MM.1S (cell line): ENCODE measurements at places on chromosomes 12 and 14.

- no peak for DNase-seq
These were observed at the start of gene LRRC9 for GRCh38 chr14:59919570-59920377. Gene LRRC9, plus strand, starts transcription at chr14:59920144.

- no peak for DNase-seq
These were observed 97.4 kb downstream of the C12orf75 start for GRCh38 chr12:105427883-105428282.

- DNase-seq = no peak
These were observed 119.2 kb upstream of the NCOR2 start for GRCh38 chr12:124686370-124687173.

DNA sequence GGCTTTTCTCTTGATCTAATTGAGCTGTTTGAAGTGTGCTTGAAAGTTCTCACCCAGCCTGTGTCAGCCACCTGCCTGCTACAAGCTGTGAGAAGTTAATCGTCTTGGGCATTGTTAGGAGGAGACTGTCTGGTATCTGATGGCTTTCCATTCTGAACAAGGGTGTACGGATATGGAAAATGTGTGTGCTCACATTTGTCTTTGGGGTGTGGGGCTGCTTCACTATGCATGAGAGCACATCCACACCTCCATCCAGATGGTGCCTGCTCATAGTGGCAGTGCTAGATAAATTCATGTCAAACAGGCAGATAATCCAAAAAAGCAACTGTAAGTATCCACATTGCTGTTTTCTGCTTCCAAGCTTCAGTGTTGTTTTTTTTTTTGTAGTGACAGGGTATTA, 462.2 kb downstream of the DIO2 start:
- no peak for DNase-seq

DNA sequence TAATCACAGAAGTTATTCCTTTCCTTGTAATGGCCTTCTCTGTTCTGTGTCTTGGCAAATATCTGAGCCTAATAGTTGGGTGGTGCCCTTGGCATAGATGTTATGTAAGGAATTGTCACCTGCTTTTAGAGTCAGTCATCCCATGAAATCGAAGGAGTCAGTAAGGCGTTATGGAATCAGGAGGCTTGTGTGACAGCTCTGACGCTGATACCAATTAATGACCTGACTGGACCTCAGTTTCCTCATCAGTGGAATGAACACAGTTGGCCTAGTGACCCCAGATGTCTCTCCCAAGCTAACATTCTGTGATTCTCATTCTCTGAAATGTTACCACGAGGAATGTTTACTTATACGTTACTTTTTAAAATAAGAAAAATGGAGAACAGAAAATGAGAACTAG, 32.1 kb downstream of the TXNRD1 start:
- DNase-seq = no peak

DNA sequence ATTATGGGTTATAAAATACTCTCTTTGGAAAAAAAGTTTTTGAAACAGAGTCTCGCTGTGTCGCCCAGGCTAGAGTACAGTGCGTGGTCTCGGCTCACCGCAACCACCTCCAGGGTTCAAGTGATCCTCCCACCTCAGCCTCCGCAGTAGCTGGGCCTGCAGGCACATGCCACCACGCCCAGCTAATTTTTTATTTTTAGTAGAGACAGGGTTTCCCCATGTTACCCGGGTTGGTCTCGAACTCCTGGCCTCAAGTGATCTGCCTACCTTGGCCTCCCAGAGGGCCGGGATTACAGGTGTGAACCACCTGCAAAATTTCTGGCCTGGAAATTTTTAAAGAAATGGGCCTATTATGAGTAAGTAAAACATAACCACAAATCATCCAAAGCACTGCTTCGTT, 3.8 kb downstream of the USP15 start:
- DNase-seq = no peak

- DNase-seq = no peak
These were observed 72.3 kb downstream of the FRMD6 start for GRCh38 chr14:51723990-51724389.

- no peak for DNase-seq
These were observed 22.3 kb downstream of the CRADD start for GRCh38 chr12:93699271-93700145.

- DNase-seq = no peak
These were observed 105.4 kb downstream of the DENND5B start for GRCh38 chr12:31485571-31485970.

GRCh38 chr14:35534873-35535482, 1.0 kb downstream of the INSM2 start:
- peak; percentile 48 for DNase-seq

DNA sequence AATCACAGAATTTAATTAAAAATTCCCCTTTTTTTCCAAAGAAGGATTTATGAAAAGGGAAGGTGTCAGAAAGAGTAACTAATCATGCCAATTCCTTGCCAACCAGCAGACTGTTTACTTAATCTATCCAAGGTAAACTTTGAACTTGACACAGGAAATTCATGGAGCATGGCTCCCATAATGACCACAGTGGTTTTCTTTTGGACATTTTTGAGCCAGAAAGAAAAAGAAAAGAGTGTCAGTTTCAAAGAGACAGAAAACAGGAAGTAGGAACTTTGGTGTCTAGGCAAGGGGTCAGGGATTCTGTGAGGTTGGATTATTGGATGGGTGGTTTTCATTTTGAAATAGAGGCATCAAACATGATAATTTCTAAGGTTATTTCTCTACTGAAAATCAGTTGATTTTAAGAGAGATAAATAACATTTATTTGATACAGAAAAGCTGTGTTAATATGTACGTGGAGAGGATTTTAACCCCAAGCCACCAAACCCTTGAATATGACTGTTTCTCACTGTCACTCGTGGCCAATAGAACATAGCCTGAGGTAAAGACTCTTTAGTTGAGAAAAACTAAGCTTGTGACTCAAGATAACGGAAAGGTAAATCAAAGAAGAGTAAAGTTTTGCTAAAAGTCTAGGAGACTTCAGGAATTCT, 196.1 kb downstream of the TTC6 start:
- DNase-seq = no peak

GRCh38 chr12:22335794-22336166, 1.3 kb upstream of the ST8SIA1 start:
- DNase-seq = peak; percentile 77

GRCh38 chr14:33454022-33454595, 496.8 kb downstream of the EGLN3 start:
- no peak for DNase-seq

DNA sequence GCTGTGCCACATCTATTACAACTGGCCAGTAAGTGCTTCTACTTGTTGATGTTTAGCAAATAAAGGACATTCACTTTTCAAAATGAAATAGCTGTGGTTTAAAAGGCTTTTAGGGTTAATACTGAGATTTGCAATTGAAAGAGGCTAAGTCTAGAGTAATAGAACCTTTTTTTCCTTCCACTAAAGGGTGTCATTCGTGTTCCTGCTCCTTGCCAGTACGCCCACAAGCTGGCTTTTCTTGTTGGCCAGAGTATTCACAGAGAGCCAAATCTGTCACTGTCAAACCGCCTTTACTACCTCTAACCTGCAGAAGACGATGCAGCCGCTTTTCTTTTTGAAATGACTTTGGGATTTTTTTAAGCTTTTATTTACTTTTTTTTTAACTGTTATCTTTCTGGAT, 33.6 kb downstream of the PIWIL1 start:
- DNase-seq = no peak

DNA sequence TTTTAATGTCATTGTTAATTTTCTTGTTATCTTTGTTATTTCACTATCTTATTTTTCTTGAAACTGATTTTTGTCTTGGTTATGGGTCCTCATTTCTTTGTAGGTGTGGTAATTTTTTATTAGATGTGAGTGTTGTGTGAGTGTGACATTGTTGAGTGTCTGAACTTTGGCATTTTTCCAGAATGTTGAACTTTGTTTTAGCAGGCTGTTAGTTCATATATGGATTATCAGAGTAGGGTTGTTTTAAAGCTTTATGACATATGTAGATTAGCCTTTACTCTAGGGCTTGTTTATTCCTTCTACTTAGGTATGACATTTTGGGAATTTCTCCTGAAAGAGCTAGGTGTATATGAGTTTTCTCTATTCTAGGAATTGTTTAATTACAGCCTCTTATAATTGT, 103.9 kb downstream of the ARID2 start:
- no peak for DNase-seq

DNA sequence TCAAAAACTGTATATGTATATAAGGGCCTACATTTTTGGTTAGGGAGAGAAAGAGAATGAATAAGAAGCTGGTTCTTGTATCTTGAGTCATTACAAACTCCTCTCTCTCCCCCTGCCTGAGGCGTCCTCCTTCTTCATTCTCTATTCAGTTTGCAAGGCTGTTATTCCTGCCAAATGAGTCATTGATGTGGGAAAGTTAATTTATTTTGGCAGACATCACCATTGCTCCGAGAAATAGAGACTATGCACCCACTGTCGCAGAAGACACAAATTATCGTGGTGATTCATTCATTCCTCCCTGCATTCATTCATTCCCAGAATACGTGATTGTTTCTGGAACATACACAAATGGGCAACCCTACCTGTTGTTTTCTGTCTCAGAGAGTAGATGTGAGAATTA, 112.5 kb upstream of the MED13L start:
- no peak for DNase-seq

GRCh38 chr14:65128096-65128495, 25.8 kb upstream of the MAX start:
- DNase-seq = no peak

DNA sequence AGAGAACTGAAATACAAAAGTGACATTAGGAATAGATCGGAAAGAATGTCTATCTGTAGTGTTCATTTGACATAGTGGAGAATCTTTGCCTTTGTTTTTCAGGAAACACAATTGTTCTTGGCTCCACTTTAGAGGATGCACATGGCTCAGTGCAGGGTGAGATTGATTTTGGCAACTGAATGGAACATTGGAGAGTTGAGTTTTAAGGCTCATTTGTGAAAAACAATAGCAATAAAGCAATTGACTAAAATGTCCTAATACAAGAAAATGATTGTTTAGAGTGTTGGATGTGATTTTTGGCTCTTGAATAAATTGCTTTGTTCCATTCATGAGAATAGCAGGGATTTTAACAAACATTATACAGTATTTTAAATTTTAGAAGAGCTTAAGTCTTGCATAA, 116.4 kb downstream of the SLC38A1 start:
- DNase-seq = no peak

DNA sequence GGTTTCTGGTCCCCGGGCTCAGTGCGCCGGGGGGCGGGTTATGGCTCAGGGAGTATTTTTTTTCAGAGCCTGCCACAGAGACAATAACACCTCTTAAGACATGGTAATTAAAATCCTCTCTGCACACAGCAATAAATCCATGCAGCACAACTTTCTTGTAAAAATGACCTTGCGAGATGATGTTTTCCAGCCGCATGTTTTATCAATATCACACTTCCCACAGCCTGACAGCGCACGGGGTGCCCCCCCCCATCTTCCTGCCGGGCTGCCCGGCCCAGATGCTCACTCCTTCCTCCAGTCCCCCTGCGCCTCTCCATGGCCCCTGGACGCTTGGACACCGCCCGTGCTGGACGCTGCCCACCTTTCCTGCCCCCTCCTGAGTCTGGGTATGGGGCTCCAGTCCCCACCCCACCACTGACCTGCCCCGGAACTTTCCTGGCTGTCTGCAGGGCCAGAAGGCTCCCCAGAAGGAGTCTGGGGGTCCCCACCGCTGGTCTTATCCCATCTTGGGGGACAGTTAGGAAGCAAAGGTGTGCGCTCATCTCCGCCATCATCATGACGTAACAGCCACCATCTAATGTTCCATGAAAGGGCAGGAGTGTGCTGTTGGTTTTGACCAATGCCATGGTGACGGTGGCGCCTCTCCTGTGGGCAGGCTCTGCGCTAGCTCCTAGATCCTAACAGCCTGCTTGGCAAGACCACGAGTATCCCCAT, 182.9 kb downstream of the KIF26A start:
- no peak for DNase-seq

DNA sequence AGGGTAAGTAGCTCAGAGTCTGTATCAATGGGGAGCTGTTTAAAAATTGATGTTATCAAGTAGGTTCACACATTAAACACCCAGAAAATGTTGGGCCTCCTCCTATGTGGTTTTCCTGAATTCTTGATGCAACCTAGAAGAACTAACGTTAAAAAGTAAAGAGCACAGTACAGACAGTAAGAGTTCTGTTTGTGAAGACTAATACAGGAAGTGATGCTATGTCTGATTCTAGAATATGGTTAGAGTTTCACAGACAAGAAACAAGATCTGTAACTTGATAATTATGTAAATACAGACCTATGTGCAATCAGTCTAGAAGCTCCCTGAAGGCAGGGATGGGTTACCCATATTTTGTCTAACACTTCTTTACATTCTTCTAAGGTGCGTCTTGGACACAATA, 214.9 kb upstream of the BTG1 start:
- DNase-seq = peak; percentile 55

DNA sequence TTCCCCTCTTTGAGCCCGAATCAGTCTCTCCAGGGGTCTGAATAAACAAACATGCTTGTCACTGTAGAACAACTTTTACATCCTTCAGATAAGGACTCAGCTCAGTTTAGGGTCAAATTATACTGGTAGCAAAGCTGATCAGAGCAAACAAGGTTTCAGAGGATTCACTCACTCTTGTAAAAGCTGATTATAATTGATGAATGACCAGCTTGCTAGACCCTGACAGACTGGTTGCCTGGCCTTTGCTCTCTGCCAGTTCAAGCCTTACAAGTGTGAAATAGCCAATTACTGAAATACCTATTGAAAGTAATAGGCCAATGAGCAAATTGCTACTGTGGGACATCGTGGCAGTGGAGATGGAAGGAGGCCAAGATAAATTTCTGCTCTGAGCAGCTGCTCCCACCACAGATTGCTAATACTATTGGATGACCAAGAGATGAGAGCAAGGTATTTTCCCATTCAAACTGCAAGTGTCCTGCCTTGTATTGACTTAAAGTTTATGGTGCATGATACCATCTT, 177.6 kb downstream of the PDZRN4 start:
- DNase-seq = no peak

DNA sequence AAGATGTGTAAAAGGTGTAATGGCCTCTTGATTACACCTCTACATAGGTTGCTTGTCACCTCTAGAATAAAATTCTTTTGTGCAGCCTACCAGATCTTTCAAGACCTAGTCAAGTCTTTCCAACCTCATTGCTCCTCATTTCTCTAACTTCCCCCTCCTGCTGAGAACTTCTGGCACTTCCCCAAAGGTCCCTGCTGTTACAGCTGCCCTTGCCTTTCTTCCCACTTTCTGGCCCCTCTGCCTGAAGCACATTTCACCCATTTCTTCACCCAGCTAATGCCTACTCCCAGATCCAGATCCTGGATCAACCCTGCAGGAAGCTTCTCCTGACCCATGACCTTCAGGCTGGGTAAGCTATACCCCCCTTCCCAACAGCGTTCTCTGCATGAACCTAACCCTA, 1.5 kb downstream of the TSHR start:
- DNase-seq = no peak

DNA sequence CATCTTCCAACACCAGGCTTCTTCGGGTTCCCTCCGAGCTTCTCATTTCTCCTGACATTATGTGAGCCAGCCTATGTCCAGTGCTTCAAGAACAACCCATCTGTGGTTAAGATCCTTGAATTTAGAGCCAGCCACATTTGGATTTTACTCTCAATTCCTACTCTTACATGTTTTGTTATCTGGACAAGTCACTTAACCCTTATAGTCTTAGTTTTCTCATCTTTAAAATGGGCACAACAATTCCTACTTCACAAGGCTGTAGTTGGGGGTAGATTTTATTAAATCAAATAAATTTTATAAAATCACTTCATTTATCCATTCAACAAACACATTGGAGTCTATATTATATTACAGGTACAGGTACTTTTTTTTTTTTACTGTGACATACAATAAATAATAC, 105.5 kb upstream of the SLC38A2 start:
- DNase-seq = no peak

GRCh38 chr12:32522331-32523221, 123.2 kb downstream of the FGD4 start:
- DNase-seq = peak; percentile 61

GRCh38 chr12:91565246-91565645, 382.6 kb upstream of the DCN start:
- DNase-seq = no peak
